ENCODE measurements at places on chromosomes 1 and 21. TPM values are rescaled to one million over a fixed set of nuclear protein-coding genes. Genes with fewer than 3 reads are reported as not detected.
A peak's percentile ranks its signal among the peaks of the same experiment; 100 is the strongest.

Gene DENND2D
- 106 TPM for polyA plus RNA-seq

Gene OVAAL
- not detected for polyA plus RNA-seq

Gene ITGB2
- 425 TPM for polyA plus RNA-seq

Gene AMY1B
- polyA plus RNA-seq: not detected

Gene SPAG17
- polyA plus RNA-seq: not detected

- DNase-seq: no peak
- no peaks in the 10 kb centered on the region for H3K4me1 ChIP-seq
- H3K4me3 ChIP-seq: no peak overlapping the region
- peaks cover 51% of the 10 kb centered on the region for H3K36me3 ChIP-seq
- H3K27ac ChIP-seq: no peak overlapping the region
Measured at GRCh38 chr1:3642919-3643675, 6.8 kb downstream of the WRAP73 start.

DNA sequence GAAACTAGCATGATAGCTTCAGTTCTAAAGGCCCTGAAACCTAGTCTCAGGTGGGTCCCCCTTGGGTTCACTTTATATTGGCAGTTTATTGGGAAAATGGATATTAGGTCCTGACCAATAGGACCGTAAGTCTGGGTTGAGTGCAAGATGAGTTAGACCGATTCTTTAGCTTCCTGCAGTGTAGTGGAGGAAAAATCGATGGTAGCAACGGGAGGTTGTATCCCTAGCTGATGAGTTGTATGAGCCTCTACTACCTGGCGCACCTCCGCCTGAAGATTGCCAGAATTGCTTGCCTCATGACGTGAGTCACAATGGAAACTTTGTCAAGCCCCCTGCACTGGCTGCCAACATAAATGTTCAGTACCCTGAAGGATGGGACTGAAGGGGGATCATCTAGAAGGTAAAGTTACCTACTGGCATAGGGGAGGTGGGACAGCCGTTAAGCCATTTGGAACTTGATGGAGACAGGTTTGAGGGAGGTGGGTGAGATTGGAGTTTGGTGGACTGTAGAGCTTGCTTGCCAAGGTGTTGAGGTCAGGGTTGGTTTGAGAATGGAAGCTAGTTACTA lies 3.9 kb downstream of the RCC1 start:
- peak overlapping the region; percentile 62 for H3K27ac ChIP-seq
- H3K4me3 ChIP-seq: peak overlapping the region; percentile 91
- H3K36me3 ChIP-seq: peaks cover 49% of the 10 kb centered on the region

DNA sequence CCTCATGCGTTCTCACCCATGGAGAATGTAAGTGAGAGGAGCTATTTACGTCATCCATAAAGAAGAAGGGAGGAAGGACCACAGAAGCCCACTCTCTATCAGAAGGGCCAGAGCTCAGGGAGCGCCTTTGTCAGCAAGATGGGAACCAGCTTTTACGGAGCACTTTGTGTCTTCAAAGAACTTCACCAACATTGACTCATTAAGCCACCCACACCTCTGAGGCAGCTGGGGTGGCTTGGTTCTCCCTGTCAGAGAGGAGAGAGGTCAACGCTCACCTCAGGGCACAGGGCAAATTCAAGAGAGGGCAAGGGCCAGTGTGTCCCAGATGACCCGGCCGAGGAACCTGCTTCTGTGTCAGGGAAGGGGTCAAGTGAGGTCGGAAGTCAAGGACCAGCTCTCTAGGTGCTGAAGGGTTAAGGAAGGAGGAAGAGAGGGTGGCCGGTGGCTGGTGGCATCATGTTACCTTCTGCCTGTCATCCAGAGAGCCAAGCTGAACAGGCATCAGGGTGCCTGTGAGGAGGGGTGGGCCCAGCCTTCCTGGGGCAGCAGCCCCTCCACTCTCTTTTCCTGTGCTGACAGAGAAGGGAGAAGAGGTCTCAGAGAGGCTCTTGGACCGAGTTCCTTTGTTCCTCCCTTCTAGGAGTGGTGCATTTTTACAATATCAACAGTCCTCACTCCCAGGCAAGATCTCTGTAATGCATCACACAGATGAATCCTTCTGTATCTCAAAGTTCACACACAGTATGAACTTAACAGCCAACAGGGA lies 109.0 kb downstream of the ETS2 start:
- H3K27ac ChIP-seq: no peak overlapping the region
- no peaks in the 10 kb centered on the region for H3K27me3 ChIP-seq
- DNase-seq: no peak
- no peak overlapping the region for H3K4me3 ChIP-seq

- H3K4me3 ChIP-seq: no peak overlapping the region
- H3K27ac ChIP-seq: no peak overlapping the region
- H3K27me3 ChIP-seq: no peaks in the 10 kb centered on the region
- DNase-seq: no peak
- H3K36me3 ChIP-seq: no peaks in the 10 kb centered on the region
- peaks cover 7% of the 10 kb centered on the region for H3K4me1 ChIP-seq
Measured at GRCh38 chr1:109863667-109864046, 47.0 kb upstream of the CSF1 start.

DNA sequence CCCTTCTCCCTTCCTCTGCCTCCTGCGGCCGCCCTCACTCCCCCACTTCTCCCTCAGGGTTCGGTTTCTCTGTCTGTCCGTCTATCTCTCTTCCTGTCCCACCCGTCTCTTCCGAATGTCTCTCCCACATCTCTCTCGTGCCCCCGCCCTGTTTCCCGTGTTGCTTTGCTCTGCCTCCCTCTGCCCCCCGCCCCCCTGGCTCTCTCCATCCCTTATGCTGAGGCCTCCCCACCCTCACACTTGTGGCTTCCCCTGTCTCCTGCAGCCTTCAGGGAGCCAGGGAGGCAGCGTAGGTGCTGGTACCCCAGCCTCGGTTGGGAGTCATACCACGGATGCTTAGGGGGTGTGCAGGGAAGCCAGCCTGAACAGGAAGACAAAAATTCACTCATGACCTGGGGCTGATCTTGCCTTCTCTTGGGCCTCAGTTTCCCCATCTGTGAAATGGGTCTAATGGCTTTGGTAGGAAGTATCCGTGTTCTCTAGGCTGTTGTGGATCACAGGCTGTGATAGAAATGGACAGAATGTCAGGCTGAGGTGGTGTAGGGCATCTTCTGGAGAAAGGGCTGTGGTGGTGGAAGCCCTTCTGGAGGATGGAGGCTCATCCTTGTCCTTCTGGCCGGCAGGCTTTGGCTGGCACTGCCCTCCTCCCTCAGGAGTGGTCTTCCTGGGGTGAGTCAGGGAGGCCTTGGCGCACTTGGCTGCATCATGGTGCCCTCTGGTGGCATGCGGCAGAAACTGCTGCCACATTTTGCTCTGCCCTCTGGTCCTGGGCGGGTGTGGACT lies 55.5 kb downstream of the FOXO6 start:
- H3K27me3 ChIP-seq: no peaks in the 10 kb centered on the region
- peak; percentile 44 for DNase-seq
- H3K36me3 ChIP-seq: no peaks in the 10 kb centered on the region
- H3K4me1 ChIP-seq: no peaks in the 10 kb centered on the region
- no peak overlapping the region for H3K4me3 ChIP-seq

- peaks cover 25% of the 10 kb centered on the region for H3K27me3 ChIP-seq
- H3K4me3 ChIP-seq: no peak overlapping the region
- no peaks in the 10 kb centered on the region for H3K36me3 ChIP-seq
- H3K4me1 ChIP-seq: peaks cover 17% of the 10 kb centered on the region
Measured at GRCh38 chr1:50417946-50418599, 5.2 kb downstream of the DMRTA2 start.

DNA sequence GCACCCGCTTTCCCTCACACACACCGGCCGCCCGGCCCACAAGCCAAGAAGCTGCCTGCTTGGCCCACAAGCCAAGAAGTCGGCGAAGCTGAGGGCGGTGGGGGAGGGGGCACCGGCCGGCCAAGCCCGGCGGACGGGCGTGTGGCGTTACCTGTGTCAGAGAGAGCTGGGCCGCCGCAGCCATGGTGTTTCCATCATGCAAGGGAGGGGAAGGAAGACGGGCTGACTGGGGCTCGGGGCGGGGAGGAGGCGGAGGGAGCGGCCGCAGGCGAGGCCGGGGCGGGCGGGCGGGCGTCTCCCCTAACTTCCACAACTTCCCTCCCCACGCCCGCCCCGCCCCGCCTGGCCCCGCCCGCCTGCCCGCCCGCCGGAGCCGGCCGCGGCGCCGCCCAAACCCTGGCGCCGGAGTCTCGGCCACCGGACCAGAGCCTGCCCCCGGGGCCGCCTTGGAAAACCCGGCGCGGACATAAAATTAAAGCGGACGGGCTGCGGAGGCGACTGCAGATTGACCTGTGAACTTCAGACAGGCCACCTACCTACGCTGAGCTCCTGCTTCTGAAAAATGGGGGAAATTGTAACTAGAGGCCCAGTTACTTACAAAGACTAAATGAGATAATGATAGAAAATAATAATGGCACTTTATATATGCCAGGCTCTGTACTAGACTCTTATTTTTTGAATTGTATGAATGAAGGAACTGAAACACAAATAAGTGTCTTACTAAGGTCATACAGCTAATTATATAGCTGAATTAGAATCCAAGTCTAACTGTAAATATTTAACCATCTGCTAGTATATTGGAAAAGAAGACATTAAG lies at the start of gene EPS15:
TSS of gene EPS15 (minus strand) at position 219 of the 817 bp plus-strand sequence. CDS start at position 184, 35 bp downstream.
- peak within 1 kb of the TSS; percentile 83 for H3K27ac ChIP-seq
- DNase-seq: peak; percentile 77
- H3K27me3 ChIP-seq: no peaks in the 10 kb centered on the region
- H3K4me3 ChIP-seq: peak within 1 kb of the TSS; percentile 95
- peaks cover 58% of the 10 kb centered on the region for H3K4me1 ChIP-seq

GRCh38 chr21:25127811-25128210 lies 479.5 kb downstream of the MRPL39 start:
- H3K4me1 ChIP-seq: no peaks in the 10 kb centered on the region
- H3K4me3 ChIP-seq: no peak overlapping the region
- H3K27me3 ChIP-seq: no peaks in the 10 kb centered on the region
- no peak for DNase-seq
- no peak overlapping the region for H3K27ac ChIP-seq
- H3K36me3 ChIP-seq: no peaks in the 10 kb centered on the region
